ENCODE measurements at places on chromosomes 1 and 21. TPM values are rescaled to one million over a fixed set of nuclear protein-coding genes. Genes with fewer than 3 reads are reported as not detected.
A peak's percentile ranks its signal among the peaks of the same experiment; 100 is the strongest.

GRCh38 chr1:248627971-248628844 is 6.7 kb downstream of the OR2T11 start:
- DNase-seq = no peak

GRCh38 chr1:115426231-115426771 is 88.3 kb upstream of the NGF start:
- DNase-seq = no peak

DNA sequence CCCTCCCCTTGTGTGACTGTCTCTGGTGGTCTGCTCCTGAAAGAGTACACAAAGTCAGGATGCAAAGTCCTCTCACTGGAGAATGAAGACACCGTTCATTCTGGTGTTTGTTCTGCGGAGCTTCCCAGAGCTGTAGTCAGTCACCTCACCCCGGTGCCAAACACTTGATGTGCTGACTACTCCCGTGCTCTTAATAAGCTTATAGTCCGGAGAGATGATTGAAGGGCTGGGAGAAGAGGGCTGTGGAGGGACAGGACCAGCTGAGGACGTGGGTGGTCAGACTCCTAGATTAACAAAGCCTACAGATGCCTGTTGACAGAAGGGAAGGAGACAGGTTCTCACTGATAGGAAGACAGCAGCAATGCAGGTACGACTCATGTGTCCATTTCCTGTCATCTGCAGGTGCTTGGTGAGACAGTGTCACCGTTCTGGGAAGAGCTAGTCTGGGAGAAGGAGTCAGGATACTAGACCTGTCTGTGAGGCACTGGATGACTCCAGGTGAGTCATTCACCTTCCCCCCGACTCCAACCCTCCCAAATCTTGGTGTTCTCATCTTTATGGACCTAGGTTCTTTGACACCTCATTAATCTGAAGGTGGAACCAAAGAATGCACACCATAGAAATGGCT is 40.4 kb upstream of the LRRN2 start:
- DNase-seq = no peak

GRCh38 chr1:241839369-241839979 is 8.5 kb upstream of the EXO1 start:
- no peak for DNase-seq

- no peak for DNase-seq
Measured at GRCh38 chr1:84410328-84411095, 12.2 kb downstream of the DNASE2B start.

GRCh38 chr1:12552951-12553921 is 64.8 kb downstream of the DHRS3 start:
- DNase-seq = no peak

- no peak for DNase-seq
Measured at GRCh38 chr21:31667639-31668038, 8.1 kb downstream of the SOD1 start.

GRCh38 chr1:71030026-71030425 is 17.6 kb downstream of the PTGER3 start:
- no peak for DNase-seq

DNA sequence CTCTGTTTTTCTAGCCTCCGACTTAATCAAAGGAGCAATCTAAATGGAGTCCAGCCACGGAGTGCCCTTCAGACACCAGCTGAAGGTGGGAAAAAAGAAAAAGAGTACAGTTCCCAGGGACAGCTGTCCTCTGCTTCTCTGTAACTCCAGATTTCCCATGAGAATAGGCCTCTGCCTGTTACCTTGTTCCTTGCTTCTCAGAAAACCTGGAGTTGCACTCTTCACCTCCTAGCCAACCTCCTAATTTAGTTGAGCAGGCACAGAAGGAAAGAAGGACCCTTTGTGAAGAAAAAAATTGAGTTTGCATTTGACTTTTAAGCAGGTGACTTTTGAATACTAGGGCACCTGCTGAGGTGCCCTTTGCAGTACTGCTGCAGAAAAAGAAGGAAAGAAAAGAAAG is 8.3 kb downstream of the BARHL2 start:
- DNase-seq = no peak

- no peak for DNase-seq
Measured at GRCh38 chr1:9643351-9644256, 7.9 kb upstream of the PIK3CD start.

DNA sequence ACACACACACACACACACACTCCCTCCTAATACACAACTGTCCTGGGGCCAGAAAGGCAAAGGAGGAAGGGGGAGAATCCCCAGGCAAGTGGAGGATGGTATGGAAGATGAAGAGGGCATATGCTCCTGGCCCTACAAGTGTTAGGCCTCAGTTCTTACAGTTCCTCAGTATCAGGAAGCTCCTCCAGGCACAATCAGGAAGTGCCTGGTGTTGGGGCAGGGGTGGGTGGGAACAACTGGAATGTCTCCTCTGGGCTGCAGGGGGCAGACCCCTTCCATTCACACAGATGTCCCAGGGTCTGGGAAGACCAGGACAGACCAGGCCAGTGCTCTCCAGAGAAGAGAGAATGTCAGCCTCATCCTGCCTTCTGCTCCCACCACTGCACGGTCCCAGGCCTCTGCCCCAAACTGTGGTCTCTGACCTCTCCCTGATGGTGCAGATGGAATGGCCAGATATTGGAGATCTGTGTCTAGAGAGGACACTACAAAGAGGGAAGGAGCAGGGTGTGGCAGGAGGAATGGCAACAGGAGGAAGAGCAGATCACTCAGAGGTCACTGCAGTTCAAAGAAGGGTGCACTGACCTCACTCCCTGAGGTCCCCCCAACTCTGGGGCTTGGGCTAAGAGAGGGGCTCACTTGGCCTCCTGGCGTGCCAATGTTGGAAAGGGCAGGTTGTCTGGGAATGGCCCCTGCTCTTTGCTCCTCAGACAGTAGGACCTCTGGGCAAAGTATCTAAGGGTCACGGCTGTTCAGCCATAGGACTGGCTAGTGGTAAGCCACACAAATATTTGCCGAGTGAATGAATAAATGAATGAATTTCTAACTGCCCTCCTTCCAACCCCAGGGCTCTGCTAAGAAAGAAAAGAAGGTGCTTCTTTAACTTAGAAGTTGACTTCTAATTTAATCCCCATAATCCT is 2.5 kb upstream of the DENND2D start:
- no peak for DNase-seq

DNA sequence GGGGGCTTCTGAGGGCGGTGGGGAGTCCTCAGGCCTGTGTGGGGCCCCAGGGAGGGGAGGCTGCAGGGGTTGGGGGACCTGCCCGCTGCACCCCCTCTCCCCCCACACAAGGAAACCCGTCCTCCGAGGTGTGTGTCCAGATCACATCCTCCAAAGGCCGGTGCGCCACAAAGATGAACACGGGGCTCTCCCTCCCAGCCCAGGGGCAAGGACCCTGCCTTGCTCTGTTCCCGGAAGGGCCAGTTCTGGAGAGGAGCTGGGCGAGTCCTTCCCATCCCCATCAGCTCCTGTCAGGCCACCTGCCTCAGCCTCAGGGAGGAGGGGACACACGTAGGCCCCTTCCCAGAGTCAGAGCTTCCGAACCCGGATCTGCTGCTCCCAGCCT is 2.5 kb upstream of the TTLL10 start:
- DNase-seq = peak; percentile 36

GRCh38 chr1:57506941-57507340 is 83.1 kb upstream of the DAB1 start:
- DNase-seq = no peak

GRCh38 chr21:45761704-45762103 is 118.2 kb downstream of the PCBP3 start:
- DNase-seq = no peak

GRCh38 chr1:215054266-215054665 is 28.3 kb upstream of the KCNK2 start:
- no peak for DNase-seq

DNA sequence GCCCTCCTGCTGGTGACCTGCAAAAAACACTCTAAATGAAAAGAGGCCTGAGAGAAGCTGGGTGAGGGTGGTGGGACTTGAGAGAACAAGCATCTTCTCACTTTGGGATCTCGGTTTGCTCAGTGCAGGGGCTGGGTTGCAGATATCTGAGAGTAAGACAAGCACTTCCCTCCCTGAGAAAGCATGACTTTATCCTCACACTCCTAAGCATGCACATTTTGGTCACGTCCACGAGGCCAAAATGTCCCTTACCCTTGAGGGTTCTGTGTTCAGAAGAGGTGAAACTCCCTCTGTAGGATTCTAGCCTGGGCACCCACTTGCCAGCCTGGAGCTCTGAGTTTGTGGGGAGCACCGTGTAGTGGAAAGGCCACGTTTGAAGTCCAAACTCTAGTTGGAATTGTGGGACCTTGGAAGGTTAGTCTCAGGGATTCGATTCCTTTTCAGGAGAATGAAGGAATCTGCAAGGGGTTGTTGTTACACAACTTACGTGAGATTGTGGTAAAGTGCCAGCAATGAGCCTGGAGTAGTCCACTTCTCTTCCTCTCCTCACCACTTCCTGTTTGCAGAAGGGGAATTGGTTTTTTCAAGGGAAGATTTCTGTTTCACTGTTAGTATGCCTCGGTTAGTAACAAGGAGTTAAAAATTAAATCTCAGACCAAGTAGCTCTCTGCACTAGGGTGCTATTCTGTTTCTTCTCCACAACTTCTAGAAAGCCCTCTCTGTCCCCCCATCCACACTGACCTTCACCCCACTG is 3.0 kb downstream of the FCAMR start:
- no peak for DNase-seq

- DNase-seq = no peak
Measured at GRCh38 chr21:44902268-44903049, 18.2 kb downstream of the ITGB2 start.

DNA sequence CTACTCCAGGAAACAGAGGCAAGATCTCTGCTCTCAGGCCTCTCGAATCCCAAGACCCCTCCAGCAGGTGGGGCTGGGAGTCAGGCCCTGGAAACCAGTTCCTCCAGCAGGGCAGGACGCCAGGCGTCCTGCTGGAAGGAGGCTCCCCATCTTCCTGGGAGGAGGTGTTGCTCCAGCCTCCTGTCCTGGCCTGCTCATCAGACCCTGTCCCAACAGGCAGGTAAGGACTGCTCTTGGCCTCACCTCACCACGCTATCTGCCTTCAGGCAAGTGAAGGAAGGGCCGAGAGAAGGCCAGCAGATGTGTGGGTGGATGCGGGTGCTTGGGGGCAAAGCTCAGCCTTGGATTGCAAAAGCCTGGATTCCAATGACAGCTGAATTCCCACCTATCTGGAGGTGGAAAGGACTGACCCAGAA is 82.9 kb downstream of the SSBP3 start:
- DNase-seq = peak; percentile 66

GRCh38 chr1:75085931-75086330 is 48.3 kb upstream of the LHX8 start:
- DNase-seq = no peak

DNA sequence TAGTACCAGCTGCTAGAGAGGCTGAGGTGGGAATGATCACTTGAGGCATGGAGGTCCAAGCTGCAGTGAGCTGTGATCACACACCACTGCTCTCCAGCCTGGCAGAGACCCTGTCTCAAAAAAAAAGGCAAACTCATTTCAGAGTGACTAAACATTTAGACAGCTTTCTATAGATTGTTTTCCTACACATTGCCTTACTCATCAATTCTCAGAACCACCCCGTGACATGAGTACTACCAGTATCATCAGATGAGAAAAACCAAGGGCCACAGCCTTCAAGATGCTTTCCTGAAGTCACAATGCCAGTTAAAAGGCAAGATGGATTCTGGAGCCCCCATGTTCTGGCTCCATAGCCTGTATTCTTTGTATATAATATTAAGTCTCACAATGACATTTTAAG is 22.4 kb upstream of the SMPDL3B start:
- DNase-seq = no peak

Gene MROH9
- not detected for total RNA-seq

Gene HENMT1
- 6.6 TPM for total RNA-seq

Gene LCE1B
- not detected for total RNA-seq

Gene CTNNBIP1
- 43.0 TPM for total RNA-seq

Gene NTMT2
- not detected for total RNA-seq

Gene KCNA10
- not detected for total RNA-seq

Gene TPTE
- not detected for total RNA-seq

Gene NT5C1A
- not detected for total RNA-seq

Gene SPRR1A
- not detected for total RNA-seq
